ENCODE measurements at places on chromosomes 1 and 21.

- DNase-seq: no peak
These were observed 7.7 kb upstream of the PTGFRN start for GRCh38 chr1:116902027-116902426.

- no peak for DNase-seq
These were observed 28.5 kb downstream of the CACNA1S start for GRCh38 chr1:201083741-201084140.

GRCh38 chr1:97114842-97115241 lies 393.3 kb downstream of the PTBP2 start:
- DNase-seq: no peak

GRCh38 chr1:41650028-41650880 lies 165.8 kb upstream of the EDN2 start:
- DNase-seq: no peak

DNA sequence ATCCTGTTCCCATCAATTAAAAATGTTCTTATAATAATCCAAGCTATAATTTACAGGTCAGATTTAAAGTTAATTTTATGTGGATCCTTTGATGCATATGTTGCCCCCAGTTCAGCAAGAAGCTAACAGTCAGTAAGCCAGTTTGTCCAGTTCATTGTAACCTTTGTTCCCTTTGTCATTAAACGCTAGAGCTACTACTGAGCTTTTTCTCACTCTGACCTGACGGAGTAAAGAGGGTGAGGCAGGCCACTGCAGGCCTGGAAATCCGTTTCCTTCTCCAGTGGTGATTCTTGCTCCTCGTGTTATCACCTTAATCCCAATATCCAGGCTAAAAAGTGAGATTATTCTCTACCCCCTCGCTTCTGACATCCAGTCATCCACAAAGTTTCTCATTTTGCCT lies 10.2 kb downstream of the YBX1 start:
- no peak for DNase-seq

- no peak for DNase-seq
These were observed 58.8 kb downstream of the GALNT2 start for GRCh38 chr1:230125640-230126528.

DNA sequence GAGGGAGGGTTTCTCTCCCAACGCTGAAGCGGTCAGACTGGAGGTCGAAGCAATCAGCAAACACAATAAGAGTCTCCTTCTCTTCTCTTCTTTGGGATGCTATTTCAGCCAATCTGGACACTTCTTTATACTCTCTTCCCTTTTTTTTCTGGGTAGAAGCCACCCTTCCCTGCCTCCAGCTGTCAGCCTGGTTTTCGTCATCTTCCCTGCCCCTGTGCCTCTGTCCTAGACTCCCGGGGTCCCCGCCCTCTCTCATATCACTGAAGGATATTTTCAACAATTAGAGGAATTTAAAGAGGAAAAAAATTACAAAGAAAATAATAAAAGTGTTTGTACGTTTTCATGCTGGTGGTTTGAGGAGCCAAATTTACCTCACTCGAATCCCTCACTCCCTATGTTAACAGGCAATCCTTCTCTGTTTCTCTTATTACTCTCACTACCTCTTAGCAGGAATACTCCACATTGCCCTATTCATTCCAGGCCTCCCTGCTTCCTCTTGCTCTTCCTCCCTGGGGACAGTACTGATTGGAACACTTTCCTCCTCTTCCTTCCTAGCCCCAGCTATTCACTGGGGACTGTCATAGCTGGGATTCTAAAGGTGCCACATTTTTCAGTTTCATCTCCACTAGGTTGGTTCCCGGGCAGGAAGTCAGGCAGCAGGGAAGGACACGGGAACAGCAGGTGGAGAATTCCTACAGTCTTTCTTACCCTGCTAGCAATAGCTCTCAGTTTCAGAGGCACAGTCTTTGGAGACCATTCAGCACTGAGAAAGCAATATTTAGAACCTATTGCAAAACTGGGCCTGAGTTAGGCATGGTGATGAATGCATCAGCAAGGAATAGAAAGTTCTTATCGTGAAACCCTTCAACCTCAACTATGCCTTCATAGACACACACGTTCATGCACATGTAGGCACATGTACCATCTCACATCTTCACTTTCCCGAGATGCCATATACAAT lies 288.0 kb downstream of the PBX1 start:
- no peak for DNase-seq

- no peak for DNase-seq
These were observed 431 bp upstream of the C1orf52 start for GRCh38 chr1:85259912-85260274.

DNA sequence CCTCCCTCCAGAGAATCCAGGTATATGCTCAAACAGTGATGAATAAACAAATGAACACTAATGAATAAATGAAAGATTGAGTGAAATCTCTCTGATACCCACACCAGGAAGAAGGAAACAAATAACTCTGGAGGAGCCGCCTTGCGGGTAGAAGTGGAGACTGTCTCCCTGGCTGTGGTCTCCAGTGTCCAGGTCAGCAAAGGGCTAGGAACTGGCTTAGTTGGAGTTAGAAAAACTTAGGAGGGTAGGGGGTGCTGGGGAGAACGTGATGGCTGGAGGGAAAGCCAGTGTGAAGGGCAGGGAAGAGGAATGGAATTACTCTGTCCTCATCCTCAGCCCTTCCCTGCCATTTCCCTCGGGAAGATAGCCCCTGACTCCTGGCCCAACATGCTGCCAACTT lies 537 bp downstream of the RHBDL2 start:
- no peak for DNase-seq

DNA sequence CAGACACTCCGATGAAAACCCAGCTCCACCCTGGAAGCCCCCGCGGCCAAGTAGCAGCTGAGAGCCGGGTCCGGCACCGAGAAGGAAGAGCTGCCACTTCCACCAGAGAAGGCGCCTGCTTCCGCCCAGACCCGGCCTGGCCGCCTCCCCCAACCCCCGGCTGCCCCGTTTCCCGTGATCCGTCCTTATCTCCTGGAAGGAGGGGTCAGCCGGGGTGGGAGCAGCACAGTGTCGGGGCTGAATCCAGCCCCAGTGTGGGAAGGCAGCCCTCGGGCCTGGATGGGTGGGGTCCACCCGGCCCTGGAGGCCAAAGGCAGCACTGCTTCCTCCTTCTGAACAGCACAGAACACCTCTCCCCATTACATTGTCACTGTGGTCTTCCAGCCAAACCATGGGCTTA lies 69.4 kb downstream of the MEGF6 start:
- DNase-seq: no peak

DNA sequence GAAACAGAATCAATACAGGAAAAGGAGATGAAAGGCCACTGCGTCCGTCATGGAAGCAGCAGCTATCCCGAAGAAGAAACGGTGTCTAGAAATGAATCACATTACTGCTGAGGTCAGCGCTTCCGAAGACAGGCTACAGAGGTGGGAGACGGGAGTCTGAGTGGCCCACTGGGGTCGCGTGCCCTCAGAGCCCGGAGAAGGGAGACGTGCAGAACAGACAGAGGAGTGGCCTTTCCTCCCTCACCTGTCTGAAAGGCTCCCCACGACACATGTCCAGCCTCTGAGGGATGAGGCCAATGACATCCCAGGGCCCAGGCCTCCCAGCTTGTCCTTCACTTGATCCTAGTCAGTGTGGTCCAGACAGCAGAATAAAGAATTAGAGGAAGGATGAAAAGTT lies 35.9 kb downstream of the VPS26C start:
- no peak for DNase-seq

DNA sequence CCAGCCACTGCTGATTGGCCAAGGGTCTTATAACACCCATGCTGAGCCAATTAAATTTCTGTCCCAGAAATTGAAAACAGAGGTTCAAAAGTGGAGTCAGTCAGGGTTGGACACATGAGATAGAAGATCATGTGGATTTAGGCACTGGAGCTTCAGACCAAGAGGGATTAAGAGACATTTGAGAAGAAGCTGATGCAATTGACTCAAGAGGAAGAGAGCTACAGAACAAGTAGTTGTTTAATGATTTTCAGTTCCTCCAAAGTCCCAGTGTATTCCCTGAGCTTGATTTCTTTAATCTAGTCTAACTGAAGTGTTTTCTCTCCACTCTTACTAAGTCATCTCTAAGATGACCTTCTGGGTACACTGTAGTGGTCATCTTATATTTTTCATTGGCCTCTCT lies 227.1 kb downstream of the DUSP10 start:
- DNase-seq: no peak

DNA sequence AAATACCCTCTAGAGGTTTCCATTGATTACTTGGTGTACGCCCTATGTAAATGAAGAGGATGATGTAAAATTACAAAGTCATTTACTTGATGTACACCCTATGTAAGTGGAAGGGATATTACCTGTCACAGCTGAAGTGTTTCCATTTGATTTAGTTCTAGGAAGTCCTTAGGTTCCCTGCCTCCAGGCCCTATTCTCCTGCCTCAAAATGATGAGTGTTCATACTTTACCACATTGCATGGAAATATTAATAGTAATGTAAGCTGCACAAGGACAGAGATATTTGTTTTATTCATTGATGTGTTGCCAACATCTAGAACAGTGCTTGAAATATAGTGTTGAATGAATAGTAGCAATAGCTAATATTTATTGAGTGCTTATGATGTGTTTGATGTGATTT lies 9.5 kb upstream of the AK4 start:
- no peak for DNase-seq

GRCh38 chr1:43317817-43318471 lies 17.2 kb downstream of the TIE1 start:
- no peak for DNase-seq

GRCh38 chr1:1327291-1327690 lies 2.7 kb downstream of the CPTP start:
- DNase-seq: no peak

DNA sequence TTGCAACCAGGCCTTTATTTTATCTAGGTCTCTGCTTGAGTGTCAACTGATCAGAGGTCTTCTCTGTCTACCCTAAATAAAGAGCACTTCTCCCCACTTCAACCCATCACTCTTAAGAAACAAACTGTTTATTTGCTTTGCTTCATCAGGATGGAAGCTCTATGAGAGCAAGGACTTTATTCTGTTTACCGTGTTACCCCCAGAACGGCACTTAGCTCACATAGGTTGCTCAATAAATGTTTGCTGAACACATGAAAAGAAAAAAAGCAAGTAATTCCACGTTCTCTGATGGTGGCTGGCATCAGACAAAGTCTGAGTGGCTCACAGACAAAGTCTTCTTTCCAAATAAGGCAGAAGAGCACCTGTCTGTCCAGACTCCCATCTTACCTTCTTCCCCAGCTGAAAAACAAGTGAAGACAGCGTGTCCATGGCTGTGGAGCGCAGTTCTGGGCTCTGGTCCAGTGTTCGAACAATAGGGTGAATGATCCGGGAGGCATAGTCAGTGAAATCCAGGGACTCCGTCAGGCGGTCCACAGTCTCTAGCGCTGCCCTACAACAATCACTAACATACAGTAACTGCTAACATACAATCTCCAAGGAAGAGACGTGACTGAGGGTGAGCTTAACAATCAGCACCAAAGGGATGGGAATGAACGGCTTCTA lies 22.9 kb downstream of the ANGPTL7 start:
- DNase-seq: no peak

DNA sequence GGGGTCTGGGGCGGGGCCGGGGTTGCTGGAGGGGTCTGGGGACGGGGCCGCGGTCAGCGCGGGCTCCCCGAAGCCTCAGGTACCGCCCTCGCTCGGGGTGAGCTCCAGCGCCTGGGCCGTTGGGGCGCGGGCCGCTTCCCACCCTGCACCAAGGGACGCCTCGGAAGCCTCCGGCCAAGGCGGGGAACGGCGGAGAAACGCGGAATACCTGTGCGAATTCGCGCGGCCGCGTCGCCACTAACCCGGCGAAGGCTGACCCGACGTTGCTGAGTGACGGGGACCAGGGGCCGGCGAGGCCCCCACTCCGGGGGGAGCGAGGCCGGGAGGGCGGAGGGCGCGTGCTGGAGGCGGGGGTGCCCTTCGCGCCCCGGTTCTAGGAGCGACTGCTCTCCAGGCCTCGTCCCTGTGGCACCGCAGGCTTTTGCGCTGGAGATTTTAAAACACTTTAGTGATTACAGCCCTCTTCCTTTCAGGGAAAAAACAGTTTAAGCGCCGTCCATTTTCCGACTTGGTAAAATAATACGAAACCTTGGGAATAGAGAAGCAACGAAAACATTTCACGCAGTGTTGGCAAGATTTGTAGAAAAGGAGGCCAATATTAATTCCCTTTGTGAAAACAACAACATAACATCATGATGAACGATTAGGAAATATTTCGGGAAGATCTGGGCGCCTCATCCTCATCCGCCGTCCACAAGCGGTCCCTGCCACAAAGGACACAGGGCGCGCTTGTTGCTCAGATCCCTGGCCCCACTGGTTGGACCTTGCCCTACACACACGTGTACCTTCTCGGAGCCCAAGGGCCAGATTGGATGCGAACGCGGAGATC lies 971 bp upstream of the GNG4 start:
- peak; percentile 60 for DNase-seq

- peak; percentile 76 for DNase-seq
These were observed 408 bp downstream of the LMO4 start for GRCh38 chr1:87329051-87329525.

- DNase-seq: no peak
These were observed 25.4 kb upstream of the KIAA0040 start for GRCh38 chr1:175217721-175218531.

GRCh38 chr1:3502641-3503524 lies 48.4 kb downstream of the ARHGEF16 start:
- no peak for DNase-seq

GRCh38 chr1:168079761-168080160 lies 57.0 kb downstream of the GPR161 start:
- no peak for DNase-seq

GRCh38 chr21:42118901-42119300 lies 47.8 kb downstream of the UMODL1 start:
- DNase-seq: no peak

- DNase-seq: peak; percentile 9
These were observed 84.5 kb downstream of the COLGALT2 start for GRCh38 chr1:183953031-183953430.

DNA sequence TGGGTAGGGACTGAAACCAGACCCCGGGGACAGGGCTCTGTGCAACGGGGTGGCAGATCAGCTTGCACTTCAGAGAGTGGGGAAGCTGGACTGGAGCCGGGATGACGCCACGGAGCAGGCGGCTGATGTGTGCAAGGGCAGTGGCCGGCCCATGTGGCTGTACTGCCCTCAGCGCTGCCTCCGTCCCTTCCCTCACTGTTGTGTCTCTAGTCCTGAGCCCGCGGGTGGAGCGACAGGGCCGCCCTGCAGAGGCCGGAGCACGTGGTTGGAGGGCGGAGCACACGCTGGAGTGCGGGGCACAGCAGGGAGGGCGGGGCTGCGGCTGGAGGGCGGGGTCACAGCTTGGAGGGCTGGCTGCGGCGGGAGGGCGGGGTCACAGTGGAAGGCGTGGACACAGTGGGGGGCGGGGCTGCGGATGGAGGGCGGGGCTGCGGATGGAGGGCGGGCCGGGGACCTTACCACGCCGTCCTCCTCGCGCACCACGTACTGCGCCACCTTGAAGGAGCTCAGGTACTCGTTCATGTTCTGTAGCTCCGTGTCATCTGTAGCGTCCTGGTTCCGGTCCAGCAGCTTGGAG lies 52.4 kb downstream of the CHD5 start:
- DNase-seq: no peak

Measured in NCI-H510A treated with DMSO at 0.1 percent for 48 hours (cell line).